ENCODE measurements at places on chromosomes 12 and 14. TPM values are rescaled to one million over a fixed set of nuclear protein-coding genes. Genes with fewer than 3 reads are reported as not detected.

MYO1H gene
- polyA plus RNA-seq, result not detected

GCN1 gene
- polyA plus RNA-seq, result 17.2 TPM

TMEM260 gene
- 8.6 TPM for polyA plus RNA-seq

KRT6C gene
- polyA plus RNA-seq, result not detected

PUS1 gene
- 17.4 TPM for polyA plus RNA-seq

TUBA1B gene
- polyA plus RNA-seq, result 117 TPM

AREL1 gene
- 8.9 TPM for polyA plus RNA-seq

LIN7A gene
- polyA plus RNA-seq, result 11.0 TPM

GNB3 gene
- 1.9 TPM for polyA plus RNA-seq

TAS2R19 gene
- 0.12 TPM for polyA plus RNA-seq

GPRC5D gene
- 0.04 TPM for polyA plus RNA-seq

KRT75 gene
- not detected for polyA plus RNA-seq

LRTM2 gene
- not detected for polyA plus RNA-seq

RNASE3 gene
- polyA plus RNA-seq, result 0.06 TPM

SLC8A3 gene
- 0.01 TPM for polyA plus RNA-seq

DPPA3 gene
- polyA plus RNA-seq, result not detected

NGDN gene
- polyA plus RNA-seq, result 22.2 TPM

TUNAR gene
- polyA plus RNA-seq, result not detected

NOS1 gene
- not detected for polyA plus RNA-seq

YLPM1 gene
- polyA plus RNA-seq, result 8.4 TPM

DTX1 gene
- polyA plus RNA-seq, result 1.0 TPM

HOXC12 gene
- not detected for polyA plus RNA-seq

Data from heart right ventricle (tissue), 16 donors.